Esophagus squamous epithelium (tissue), 5 donors: ENCODE measurements at places on chromosomes 6 and 20.

DNA sequence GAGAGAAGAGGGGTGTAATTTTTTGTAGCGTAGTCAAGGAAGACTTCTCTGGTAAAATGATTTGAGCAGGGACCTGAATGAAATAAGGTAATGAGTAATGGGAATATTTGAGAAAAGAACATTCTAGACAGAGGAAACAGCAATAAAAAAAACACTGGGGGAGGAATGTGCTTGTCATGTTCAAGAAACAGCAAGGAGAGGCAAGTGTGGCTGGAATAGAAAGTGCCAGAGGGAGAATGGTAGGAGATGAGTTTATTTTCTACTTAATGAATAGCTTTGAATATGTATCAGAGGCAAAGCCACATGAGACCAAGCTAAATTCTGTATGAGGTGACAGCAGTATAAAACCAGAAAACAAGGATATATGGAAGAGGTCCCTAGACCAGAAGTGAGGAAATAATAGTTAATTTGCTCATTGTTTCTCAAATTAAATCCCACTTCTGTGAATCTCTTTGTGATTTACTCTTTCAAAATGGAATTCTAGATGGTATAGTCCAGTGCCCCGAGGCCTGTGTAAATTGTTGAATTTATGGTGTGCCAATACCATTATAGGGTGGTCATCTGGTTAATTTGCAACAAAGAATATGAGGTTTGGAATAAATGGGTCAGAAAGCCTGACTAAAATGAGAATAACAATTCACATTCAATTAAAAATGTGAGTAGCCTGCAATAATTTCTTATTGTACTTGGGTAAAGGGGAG lies 170.2 kb downstream of the CDKAL1 start:
- DNase-seq, result no peak

GRCh38 chr20:63497946-63498935 lies 642 bp downstream of the EEF1A2 start:
- DNase-seq, result no peak

- no peak for DNase-seq
These were observed 33.8 kb upstream of the CHRNA4 start for GRCh38 chr20:63394920-63395455.

DNA sequence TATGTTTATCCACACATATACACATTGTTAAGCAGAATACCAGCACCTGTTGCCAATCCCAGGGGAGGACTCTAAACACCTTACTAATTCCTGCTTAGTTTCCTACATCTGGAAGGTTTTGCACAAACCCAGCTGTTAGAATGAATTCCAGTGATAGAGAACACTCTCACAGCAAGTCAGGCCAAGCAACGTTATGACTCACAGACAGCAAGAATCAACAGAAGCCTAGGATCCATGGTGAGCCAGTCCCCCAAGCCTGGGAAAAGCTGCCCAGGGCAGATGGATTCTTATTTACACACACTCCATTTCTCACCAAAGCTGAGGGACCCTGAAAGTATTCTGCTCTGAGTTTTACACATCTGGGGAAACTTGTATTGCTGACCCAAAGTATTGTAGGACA lies 291.7 kb downstream of the SLC35F1 start:
- no peak for DNase-seq

DNA sequence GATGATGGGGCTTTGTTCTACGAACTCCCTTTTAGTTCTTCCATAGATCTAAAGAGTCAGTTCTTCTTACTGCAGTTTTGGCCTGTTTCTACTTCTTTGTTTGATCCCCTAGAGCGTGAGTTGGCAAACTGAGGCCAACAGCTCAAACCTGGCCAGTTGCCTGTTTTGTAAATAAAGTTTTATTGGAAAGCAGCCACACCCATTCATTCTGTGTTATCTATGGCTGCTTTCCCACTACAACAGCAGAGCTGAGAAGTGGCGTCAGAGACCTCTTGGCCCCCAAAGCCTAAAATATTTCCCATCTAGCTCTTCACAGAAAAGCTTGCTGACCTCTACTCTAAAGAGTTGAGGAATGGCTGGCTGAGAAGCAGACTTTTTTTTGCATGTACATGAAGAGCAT lies 52.2 kb downstream of the EYA2 start:
- no peak for DNase-seq

DNA sequence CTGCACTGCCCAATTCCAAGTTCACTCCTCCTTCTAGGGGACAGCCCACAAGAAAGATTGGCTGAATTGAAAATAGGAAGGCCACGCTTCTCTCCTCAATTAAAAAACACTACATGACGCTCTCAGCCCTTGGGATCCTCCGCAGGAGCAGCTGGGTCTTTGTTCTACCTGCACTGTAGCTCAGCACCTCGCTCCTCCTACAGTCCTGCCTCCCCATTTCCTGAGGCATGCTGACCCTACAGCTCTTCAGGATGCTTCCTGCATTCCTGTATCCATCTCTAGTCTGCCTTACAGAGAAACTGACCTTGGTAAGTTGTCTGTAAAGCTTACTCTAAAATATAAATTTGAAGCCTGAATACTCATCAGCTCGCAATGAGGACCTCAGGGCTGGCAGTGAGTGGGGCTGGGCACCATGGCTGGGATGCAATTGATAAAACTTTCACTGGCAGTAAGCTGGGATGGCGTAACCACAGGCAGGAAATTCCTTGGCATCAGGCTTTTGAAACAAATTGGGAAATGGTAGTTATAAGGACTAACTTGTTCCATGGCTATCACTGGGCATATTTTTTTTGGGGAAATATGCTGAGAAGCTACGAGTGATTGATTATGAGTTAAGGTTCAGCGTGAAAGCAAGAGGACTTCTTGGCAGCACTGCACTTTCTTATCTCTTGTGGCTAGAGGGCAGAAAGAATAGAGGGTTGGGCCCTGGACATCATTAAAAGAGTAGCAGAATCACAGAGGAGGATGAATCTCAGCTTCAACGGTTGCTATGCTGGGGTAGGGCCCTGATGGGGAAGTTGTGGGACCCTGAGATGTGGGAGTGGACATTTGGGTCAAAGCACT lies 11.7 kb upstream of the SIRPB1 start:
- DNase-seq, result no peak

GRCh38 chr6:110831405-110831804 lies 16.1 kb upstream of the CDK19 start:
- no peak for DNase-seq

- no peak for DNase-seq
These were observed 39.5 kb downstream of the SPDEF start for GRCh38 chr6:34516391-34517324.

GRCh38 chr6:70175770-70176169 lies 127.1 kb downstream of the COL9A1 start:
- DNase-seq, result no peak

GRCh38 chr6:55659304-55659703 lies 80.3 kb upstream of the HMGCLL1 start:
- no peak for DNase-seq

DNA sequence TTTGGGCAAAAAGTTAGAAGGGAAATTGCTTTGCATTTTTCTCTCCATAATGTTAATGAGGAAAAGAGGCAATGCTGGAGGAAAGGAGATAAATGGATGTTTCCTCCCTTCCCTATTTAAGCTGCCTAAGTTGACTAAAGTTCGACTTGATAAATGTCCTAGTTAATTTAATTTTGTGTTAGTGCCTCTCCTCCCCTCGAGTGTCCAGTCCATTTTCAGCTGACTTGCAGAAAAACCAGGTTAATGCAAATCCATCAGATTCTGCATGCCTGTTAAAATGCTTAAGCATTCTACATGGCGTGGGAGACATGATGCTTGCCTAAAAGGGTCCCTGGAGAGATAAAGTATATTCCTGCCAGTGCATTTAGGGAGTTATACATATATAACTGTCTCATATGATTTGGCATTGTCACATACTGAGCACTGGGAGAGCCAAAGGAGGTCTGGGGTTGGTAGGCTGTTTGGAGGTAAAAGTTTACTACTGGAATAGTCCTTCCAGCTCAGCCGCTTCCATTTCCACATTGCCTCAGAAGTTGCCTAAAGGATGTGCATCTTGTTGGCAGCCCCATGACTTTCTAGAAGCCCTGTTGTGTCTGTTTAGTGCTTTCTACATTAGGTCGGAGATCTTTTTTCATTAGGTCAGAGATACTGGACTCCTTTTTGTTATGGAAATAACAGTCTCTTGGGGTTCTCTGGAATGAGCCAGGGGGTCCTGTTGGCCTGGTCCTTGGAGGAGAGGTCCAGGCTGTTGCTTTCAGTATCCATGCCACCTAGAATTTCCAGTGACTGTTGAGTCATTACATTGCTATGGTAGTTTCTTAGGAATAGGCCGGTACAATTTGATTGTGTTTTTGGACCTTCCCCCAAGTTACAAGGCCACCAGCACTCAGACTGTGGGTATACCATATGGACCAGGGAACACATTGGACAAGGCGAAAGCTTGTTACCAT lies 30.4 kb downstream of the JARID2 start:
- DNase-seq, result no peak

DNA sequence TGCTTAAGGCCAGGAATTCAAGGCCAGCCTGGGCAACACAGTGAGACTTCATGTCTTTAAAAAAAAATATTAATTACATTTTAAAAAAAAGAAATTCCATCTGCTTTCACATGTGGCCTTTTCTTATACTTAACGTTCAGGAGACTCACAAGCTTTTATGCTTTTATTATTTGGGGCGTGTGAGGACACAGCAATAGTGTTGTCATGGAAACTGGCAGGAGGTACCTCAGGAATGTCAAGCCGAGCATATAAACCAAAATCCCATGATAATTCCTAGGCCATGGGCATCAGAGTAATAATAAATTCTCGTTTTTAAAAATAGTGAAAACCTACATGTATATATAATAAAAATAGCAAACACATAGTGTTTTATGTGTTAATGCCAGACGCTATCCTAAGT lies 89.8 kb downstream of the IYD start:
- DNase-seq, result no peak

DNA sequence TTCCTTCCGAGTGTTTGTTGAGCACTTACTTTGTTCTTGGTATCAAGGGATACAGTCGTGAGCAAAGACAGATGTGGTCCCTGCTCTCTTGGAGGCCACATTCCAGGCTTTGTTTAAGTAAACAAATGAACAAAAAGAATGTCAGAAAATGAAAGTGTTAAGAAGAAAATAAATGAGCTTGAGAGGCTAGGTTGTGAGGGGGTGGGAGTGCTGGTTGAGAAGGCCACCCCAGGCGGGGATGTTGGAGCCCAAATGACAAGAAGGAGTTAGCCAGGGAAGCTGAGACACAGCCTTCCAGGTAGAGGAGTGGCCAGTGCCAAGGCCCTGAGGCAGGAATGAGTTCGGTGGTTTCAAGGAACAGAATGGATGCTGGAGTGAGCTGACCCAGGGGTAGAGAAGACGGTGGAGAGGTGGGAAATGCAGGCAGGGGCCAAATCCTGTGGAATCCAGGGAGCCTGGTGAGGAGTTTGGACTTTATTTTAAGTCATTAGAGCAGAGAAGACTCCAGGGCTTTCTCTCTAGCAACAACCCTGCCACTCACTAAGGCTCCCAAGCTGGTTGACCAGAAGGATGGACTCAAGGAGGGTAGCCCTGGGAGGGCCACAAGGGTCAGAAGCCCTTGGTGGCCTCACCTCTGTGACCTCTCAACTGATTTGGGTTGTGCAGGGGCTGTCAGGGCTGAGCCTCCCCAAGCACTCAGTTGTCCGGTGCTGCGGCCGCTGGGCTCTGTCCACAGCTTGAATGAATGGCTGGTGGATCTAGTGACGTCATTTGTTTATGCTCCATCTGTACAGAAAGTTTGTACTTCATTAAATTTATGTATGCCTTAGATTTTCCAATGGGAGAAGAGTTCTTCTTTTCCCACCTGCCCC lies 66.0 kb upstream of the STX16 start:
- no peak for DNase-seq

- no peak for DNase-seq
These were observed at the start of gene PAX1 for GRCh38 chr20:21705575-21706260. Gene PAX1, plus strand, starts transcription at chr20:21705664. Its CDS starts 49 bp downstream, at chr20:21705713.

DNA sequence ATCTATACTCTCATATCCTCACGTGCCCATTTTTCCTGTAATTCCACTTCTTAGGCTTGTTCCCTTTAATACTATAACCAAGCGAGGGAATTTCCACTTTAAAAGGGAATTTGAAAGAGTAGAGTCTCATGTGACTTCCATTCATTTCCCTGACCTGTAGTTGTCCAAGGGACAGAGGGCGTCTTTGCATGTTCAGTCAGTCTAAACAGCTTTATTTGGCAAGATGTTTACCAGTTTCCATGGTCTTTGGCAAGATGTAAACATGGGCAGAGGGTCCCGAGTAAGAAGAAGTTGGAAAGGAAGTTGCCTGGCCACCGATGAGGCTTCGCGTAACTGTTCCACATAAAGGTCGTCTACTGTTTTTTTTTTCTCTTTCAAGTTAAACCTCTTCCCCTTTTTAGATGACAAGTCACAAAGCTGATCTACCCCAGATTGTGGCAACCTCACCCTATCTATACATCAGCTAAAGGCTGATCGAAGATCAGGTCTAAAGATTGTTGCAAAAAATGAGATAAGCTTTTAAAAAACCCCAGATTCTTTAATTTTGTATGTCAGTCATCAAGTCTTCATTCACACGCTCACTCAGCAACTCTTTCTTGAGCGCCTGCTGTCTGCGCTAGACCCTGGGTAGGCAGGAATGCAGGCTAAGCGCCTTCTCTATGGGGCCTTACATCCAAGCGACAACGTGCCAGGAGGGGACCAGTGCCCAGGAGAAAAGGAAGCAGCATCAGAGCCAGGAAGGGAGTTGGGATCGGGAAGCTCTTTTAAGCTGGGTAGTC lies 31.7 kb upstream of the CCR6 start:
- DNase-seq, result no peak

DNA sequence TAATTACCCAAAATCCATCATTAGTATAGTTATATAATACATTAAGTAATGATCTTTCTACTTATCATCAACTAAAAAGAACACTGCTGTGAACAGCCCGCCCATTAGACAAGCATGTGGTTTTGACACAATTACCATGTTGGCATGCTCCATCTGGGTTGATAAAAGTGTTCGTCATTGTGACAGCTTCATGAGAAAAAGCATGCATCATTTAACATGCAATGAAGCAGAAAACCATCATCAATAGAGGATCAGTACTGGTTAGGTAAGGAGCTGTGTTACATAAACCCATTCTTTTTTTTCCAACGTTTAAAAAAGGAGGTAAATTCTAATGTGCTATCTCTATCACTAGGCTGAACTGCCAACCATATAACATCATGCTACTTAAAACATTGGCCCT lies 101.9 kb downstream of the EPB41L2 start:
- no peak for DNase-seq

DNA sequence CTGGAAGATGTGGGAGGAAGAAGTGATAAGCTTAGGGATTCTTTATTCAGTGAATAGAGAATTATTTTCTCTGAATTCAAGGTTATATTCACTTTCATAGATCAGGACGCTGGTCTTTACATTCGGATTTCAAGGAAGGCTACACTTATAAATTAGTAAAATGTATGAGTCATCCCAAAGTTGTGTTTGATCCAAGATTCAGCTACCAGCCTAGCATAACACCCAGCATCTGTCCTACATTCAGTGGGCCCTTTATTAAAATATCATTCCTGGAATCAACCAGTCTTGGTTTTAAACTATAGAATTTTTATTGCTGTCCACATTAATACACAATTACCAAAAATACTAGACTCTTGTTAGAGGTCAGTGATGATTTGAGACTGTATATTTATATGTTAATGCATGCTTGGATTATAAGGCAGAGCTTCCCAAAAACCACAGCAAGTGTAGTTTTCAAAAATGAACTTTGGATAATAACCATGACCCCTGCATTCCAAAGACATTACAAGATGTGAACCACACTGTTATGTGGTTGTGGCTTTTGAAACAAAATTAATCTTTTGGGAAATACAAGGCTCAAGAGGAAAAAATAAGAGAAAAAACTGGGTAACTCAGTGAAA lies 210.7 kb upstream of the CNR1 start:
- DNase-seq, result no peak
